Hypothalamus (tissue), 51 donors: ENCODE measurements at places on chromosomes 5 and 9.

- no peak for DNase-seq
Measured at GRCh38 chr9:120212853-120213200, 367.1 kb downstream of the CDK5RAP2 start.

DNA sequence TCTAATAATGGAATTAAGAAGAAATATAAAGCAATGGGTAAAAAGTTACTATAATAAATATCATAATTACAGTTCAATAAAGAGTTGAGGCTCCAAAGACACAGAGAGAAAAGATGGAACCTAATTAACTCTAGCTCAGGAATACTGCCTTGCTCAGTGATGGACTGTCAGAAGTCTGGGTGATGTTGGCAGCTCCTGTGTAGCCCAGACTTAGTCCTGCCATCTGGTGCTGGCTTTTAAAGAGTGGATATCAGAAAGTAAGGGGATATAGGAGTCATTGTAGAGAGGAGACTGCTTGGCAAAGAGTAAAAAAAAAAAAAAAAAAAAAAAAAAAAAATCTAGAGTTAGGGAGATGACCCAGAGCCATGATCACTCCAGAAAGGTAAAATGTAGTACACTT, 551.9 kb upstream of the DMAC1 start:
- no peak for DNase-seq

DNA sequence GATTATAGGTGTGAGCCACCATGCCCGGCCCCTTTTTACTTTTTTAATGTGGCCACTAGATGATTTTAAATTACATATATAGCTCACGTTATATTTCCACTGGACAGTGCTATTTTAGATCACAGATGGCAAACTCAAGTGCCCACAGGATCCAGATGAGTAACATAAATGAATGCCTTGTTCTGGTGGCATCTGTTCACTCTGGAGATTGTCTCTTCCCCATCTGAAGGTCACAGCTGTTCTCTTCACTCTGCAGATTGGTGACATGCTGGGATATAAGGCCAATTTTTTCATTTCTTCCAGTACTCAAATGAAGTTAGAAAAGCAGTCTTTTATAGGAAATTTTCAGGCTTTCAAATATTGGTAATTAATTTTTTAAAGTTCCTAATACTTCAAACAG, 160.1 kb downstream of the DOCK8 start:
- no peak for DNase-seq

- peak; percentile 33 for DNase-seq
Measured at GRCh38 chr9:129081388-129081904, 535 bp downstream of the DOLPP1 start.

GRCh38 chr5:13731121-13731628, 213.3 kb downstream of the DNAH5 start:
- DNase-seq = no peak

DNA sequence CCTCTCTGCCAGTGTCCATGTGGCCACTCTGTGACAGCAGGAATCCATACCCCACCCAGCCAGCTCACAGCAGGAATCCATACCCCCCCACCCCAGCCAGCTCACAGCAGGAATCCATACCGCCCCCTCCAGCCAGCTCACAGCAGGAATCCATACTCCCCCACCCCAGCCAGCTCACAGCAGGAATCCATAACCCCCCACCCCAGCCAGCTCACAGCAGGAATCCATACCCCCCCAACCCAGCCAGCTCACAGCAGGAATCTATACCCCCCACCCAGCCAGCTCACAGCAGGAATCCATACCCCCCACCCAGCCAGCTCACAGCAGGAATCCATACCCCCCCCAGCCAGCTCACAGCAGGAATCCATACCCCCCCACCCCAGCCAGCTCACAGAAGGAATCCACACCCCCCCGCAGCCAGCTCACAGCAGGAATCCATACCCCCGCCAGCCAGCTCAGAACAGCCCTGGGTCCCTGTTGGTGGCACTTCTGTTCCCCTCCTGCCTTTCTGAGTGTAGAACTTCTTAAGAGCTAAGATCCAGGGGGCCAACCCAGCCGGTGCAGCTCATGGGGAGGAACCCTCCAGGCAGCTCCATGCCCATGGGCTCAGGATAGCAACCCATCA, 8.4 kb upstream of the RXRA start:
- DNase-seq = no peak

GRCh38 chr9:68925175-68925574, 88.7 kb downstream of the PRKACG start:
- no peak for DNase-seq

DNA sequence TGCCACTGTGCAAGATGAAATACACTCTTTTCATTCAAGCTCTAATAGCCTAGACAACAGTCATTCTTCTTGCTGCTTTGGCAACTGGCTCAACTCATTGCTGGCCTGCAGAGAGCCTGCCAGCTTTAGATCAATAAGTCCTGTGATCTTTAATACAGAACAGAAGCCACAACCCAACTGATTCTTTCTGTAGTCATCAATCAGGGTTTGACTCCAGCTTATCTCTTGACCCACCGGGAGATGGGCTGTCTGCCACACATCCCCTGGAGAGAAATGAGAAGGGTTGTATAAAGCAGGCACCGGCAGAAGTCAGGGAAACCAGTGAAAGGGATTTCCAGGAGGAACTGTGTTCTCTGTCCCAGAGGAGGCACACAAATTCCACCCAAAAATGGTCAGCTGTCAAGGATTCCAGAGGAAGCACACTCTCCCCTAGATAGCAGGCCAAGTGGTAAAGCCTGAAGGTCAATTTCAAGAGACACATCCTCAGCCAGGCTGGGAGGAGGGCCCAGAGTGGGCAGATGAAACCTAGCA, 24.5 kb downstream of the LHFPL2 start:
- DNase-seq = no peak

- no peak for DNase-seq
Measured at GRCh38 chr9:123480096-123480495, 124.1 kb downstream of the CRB2 start.
